Cardiac fibroblast (primary cell): ENCODE measurements at places on chromosomes 6 and 20.

GRCh38 chr6:97059473-97059872, 134.9 kb downstream of the KLHL32 start:
- DNase-seq: peak; percentile 60

GRCh38 chr6:118283766-118284165, 264.3 kb upstream of the PLN start:
- peak; percentile 77 for DNase-seq

DNA sequence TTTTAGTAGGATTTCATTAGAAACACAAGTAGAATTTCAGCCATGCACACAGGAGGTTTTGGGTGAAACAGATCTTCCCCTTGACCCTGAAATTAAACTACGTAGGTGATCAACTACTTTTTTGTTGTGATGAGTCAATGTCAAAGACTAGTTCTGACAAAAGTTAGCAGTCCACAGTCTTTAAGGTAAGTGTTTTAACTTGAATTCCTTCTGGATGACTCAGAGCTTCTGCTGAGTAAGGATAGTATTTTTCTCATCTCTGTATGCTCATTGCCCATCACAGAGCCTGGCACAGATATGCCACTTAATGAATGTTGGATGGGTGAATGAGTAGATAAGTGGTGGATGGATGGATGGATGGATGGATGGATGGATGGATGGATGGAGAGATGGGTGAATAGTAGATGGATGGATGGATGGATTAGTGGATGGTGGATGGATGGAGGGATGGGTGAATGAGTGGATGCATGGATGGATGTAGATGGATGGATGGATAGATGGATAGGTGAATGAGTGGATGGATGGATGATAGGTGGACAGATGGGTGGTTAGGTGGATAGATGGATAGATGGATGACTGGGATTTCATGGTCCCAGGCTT, 165.3 kb downstream of the ZMYND8 start:
- DNase-seq: peak; percentile 37

- no peak for DNase-seq
These were observed 67.7 kb downstream of the KIF6 start for GRCh38 chr6:39657355-39658135.

DNA sequence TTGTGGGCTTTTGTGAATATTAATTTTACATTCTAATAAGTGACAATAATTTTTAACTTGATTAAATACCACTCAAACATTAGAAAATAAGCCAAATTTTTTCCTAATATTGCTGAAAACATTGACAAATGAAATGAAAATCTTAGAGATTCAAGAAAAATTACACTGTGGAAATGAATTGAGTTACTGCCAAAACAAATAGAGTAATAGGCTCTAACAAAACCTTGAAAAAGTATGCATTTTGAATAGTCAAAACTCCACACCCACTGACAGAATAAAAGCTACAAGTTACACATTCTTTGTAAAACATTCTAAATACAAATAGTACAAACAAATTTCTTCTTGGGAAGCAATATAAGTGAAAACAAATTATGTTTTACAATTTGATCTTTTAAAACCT, 5.9 kb downstream of the TBX18 start:
- peak; percentile 57 for DNase-seq

DNA sequence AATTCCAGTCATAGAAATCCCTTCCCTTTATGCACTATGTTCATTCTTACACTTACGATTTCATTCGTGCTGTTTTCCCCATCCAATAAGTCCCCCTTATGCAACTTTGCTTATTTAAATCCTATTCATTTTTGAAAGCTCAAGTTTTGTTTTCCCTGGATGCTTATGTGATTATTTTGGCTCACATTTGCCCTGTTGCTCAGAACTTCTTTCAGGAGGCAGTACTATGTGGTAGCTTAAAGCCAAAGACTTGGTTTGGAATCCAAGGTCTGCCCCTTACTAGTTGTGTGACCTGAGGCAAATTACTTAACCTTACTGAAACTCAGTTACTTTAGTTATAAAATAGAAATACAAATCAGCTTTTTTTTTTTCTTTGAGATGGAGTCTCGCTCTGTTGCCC, 59.6 kb downstream of the MOXD1 start:
- peak; percentile 80 for DNase-seq

DNA sequence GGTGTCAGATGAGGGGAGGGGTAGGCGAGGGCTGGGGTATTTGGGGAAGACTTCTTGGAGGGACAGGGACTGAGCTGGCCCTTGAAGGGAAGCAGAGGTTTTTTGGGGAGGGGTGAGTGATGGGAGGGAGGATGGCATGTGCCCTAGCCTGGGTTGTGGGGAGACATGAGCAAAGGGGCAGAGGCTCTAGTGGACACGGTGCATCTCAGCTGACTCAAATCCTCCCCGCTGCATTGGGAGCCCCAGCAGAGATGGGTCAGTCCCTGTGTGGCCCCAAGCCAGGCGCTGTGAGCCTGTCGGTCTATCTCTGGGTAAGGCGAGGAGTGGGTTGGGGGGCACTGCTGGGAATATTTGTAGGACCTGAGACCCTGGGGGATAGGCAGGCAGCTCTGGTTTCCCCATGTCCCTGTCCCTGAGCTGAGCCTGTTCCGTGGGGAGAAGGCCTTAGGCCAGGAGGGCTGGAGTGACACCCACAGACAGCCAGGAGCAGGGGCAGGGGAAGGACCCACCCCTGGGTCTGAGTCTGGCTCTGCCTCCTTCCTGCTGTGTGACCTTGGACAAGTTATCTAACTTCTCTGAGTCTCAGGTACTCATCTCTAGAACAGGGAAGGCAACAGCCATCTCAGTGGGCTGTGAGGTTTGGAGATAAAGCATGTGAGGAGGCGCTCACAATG, 36.0 kb downstream of the SPDEF start:
- no peak for DNase-seq

GRCh38 chr20:33280775-33281174, 2.2 kb upstream of the BPIFB1 start:
- no peak for DNase-seq

DNA sequence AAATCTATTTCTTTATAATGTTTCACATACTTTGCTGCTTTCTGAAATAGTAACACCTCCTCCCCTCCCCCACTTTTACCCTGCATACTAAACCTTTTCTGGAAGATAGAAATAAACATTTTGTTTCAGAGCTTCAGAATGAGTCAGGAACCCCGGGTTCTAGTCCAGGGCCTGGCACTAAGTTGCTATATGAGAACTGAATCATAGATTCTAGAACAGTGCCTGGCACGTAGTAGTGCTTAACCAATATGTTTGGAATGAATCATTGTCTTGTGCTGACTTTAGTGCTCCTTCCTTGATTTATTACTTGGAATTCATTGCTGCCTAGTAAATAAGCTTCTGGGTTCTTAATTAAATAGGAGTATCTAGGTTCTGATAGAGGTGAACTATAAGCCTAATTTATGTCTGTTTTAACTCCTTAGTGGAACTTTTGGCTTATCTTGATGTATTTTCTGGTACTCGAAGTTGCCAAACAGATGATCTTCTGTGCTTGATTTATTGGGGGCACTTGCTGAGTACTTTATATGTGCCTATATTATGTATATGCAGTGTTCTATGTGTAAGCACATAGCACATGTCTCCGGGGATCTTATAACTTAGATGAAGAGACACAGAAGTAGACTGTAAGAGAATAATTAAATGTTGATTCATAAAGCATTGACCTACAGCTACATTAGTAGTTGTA, 18.6 kb downstream of the TAB2 start:
- DNase-seq: peak; percentile 50

GRCh38 chr6:13241364-13241763, 87.0 kb downstream of the TBC1D7 start:
- no peak for DNase-seq

DNA sequence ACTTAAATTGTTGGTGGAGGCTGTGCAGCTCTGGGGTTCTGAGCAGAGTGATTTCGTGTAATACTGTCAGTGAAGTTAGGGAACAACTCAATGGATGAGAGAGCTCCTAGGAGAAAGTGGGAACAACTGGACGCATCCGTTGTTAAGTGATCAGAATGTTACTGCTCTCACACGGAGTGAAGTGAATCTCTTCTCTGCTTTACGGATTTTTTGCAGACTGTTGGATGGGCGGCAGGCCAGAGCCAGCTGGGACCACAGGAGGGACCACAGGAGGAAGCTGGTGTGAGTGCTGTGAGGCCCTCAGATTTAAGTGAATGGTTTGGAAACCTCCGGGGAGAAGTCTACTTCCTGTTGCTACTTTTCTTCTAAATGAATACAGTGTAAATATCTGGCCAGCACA, 23.7 kb upstream of the PPP1R14C start:
- DNase-seq: peak; percentile 57

DNA sequence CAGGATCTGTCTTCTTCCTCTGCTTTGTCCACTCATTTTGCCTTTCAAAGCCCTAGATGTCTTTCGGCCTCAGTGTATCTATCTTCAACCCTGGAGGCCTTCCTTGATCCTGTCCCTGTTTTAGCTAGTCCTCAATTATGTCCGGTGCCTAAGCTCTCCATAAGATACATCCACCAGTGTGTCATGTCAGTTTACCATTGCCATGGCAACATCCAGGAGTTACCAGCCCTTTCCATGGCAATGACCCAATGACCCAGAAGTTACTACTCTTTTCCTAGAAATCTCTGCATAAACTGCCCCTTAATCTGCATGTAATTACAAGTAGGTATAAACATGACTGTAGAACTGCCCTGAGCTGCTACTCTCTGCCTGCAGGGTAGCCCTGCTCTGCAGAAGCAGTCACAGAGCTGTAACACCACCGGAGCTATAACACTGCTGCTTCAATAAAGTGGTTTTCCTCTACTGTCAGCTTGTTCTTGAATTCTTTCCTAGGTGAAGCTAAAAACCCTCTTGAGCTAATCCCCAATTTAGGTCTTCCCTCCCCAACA, 712.1 kb upstream of the AGPAT4 start:
- no peak for DNase-seq

- no peak for DNase-seq
These were observed 1.4 kb downstream of the C6orf132 start for GRCh38 chr6:42140756-42141602.

DNA sequence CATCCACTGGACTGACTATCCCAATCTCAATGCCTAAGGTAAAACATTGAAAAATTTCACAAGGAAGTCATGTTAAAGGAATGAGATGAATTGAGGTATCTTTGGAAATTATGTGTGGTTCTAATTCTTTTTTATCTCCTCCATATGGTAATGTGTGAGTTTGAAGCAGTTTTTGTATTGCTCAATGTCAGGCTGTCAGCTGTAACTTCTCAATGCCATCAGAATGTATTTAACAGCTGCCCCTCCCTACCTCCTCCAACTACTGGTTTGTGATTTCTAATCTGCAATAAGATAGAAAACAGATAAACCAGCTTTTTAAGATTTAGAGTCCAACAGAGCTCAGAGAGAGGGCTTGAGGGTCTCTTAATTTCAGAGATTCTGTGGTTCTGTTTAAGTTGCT, 1005.8 kb upstream of the ADGRB3 start:
- DNase-seq: peak; percentile 72

DNA sequence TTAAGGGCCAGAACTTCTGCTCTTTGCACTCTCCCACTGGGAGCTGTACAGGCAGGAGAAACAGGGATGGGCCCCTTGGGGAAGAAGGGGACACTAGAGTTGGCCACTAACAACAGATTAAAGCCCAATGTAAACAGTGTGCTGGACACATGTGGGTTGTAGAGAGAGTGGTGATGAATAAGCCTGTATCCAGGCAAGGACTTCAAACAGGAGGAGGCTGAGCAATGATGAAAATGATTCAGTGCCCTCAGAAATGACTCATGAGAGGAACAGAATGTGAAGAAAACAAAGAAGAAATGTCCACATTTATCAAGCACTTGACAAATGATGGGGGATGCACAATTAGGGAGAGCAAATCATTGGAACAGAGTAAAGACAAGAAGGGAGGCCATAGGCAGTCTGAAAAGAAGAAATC, 242.3 kb downstream of the TBX18 start:
- DNase-seq: peak; percentile 95

GRCh38 chr6:109768485-109768884, 77.4 kb downstream of the FIG4 start:
- no peak for DNase-seq

- no peak for DNase-seq
These were observed 149.6 kb downstream of the BACH2 start for GRCh38 chr6:90146921-90147649.

GRCh38 chr6:136012943-136013342, 161.4 kb downstream of the PDE7B start:
- peak; percentile 24 for DNase-seq

- DNase-seq: no peak
These were observed 20.0 kb upstream of the UBE2J1 start for GRCh38 chr6:89372506-89372901.

- DNase-seq: no peak
These were observed 61.0 kb downstream of the EDN3 start for GRCh38 chr20:59361411-59361810.

- no peak for DNase-seq
These were observed 9.8 kb upstream of the ZFP64 start for GRCh38 chr20:52201395-52201794.

- DNase-seq: no peak
These were observed 742.7 kb upstream of the SLC35B3 start for GRCh38 chr6:9178071-9178470.

DNA sequence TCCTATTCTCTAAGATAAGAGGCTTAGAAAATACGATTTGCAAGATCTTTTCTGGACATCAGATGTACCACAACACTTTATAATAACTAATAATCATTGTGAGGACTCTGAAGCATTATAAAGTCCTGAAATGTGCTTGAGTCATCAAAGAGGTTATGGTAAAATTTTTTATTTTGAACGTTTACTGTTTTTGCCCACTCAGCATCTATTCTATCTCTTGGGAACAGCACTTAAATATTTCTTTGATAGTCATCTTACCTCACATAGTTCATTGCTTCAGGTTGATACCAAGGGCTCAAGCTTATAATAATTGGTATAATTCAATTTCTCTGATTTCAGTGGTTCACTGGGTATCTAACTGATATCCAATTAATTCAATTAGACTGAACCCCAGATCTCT, 700.5 kb downstream of the KHDRBS2 start:
- no peak for DNase-seq
